ENCODE measurements at places on chromosomes 1 and 21. TPM values are rescaled to one million over a fixed set of nuclear protein-coding genes. Genes with fewer than 3 reads are reported as not detected.

DNA sequence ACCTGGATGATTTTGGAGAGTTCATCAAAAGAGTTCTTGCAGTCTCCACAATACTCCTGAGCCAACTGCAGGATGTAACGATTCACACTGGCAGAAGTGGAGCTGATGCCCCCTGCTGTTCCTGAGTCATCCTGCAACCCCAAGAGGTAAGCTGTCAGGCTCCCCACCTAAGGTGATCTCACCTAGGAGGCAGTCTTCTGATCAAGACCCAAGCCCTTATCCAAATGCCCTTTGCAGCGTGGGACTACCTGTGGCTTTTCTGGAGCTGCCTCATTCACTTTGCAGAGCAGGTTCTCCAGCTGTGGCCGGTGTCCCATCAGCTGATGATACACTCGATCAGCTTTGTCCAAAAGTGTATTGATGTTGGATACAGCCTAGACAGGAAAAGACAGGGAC lies 96.4 kb downstream of the UBR4 start:
- peak; percentile 58 for DNase-seq
- no peak overlapping the region for H3K27ac ChIP-seq
- no peaks in the 10 kb centered on the region for H3K4me1 ChIP-seq
- H3K4me3 ChIP-seq, result no peak overlapping the region

GRCh38 chr1:178232949-178233348 lies 139.0 kb downstream of the RASAL2 start:
- H3K27me3 ChIP-seq, result no peaks in the 10 kb centered on the region
- no peak for DNase-seq
- no peak overlapping the region for H3K4me3 ChIP-seq
- no peaks in the 10 kb centered on the region for H3K36me3 ChIP-seq
- H3K4me1 ChIP-seq, result no peaks in the 10 kb centered on the region

- no peak within 1 kb of the TSS for H3K27ac ChIP-seq
- H3K4me3 ChIP-seq, result peak within 1 kb of the TSS; percentile 24
- H3K27me3 ChIP-seq, result peaks cover 8% of the 10 kb centered on the region
- no peaks in the 10 kb centered on the region for H3K36me3 ChIP-seq
These were observed at the start of gene EPHA8 for GRCh38 chr1:22562584-22563583. EPHA8 (plus strand) TSS chr1:22563489; CDS start chr1:22563636, 147 bp downstream.

DNA sequence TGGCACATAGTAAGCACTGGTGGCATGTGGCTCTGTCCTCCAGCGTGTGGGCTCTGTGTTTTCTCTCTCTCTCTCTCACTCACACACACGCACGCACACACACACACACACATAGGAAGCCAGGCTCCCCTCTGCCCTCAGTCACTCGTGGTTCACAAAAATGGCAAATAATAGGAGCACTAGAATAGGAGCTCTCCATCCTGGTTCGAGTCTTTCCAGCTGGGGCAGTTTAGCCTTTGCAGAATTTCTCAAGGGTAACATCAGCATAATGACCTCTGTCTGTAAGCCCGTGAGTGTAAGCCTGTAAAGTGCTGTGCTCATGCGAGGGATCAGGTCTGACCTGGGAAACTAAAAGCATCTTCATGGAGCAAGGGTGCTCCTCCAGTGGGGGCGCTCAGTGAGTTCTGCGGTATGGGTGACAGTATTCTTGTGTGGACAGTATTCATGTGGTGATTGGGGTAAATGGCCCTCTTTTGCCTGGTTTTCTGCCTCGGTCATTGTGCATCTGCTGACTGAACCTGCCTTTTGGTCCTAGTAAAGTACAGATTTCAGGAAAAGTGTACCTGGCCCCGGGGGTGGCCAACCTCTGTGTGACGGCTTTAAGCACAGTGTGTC lies 842 bp upstream of the ZC3H12A start:
- H3K4me1 ChIP-seq, result peaks cover 10% of the 10 kb centered on the region
- DNase-seq, result peak; percentile 23

DNA sequence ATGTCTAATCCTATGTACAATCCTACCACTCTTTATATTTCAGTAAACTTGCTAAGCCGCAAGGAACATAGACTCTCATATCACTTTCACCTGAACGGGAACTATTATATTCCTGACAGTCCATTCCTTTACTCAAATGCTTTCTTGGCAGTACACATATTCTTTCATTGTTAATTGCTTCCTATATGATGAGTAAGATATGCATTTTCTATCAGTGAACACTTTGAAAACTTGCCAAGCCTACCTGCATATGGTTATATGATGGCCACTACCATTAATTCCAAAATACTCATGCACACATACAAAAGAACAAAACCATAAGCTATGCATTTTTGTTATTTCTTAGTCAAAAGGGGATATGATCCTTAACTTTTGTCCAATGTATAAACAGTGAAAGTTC lies 341.5 kb downstream of the VAV3 start:
- H3K4me3 ChIP-seq, result no peak overlapping the region
- no peak overlapping the region for H3K27ac ChIP-seq
- no peaks in the 10 kb centered on the region for H3K27me3 ChIP-seq
- DNase-seq, result no peak

DNA sequence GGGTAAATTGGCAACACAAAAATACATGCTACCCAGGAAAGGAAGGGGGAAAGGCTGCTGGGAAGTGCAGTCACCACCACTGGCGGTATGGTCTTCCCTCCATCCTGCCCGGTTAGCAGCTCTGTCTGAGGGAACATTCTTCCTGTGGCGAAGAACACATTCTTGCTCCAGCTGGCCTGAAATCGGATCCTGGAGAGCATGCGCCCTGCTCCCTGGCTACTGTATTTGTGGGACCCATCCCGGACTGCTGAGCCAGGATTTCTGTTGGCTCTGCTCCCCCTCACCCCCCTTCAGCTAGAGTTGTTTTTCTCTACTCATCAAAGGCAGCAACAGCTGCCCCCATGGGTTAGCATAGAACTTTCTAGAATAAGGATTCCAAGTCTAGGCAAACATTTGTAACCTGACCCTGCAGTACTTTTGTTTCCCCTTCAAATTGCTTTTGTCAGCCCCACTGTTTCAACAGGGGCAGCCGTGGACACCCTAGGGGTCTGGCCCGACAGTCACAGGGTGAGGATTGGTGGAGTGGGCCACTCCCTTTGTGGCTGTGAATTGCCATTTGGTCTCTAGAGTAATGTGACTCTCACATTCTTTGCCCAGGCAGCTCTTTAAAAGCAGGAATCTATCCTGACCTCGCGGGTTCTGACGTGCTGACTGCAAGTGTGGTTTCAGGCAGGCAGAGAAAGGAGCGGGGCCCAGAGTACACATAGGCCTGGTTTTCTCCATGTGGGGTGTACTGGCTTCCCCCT lies 157.7 kb downstream of the TOMM20 start:
- peak; percentile 73 for DNase-seq
- no peaks in the 10 kb centered on the region for H3K27me3 ChIP-seq
- peaks cover 64% of the 10 kb centered on the region for H3K4me1 ChIP-seq

DNA sequence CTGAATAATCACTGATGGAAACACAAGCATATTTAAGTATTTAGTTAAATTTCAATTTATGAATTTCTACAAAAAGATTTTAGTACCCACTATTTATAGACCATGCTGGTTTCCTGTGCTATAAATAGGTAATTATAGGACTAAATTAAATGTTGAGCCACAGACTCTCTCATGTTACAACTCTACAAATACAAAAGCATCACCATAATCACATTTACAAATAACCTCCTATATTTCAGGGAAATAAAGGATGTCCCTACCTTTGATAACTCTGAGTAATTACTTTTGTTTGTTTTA lies 32.6 kb upstream of the CCDC190 start:
- DNase-seq, result no peak
- no peaks in the 10 kb centered on the region for H3K36me3 ChIP-seq
- H3K4me3 ChIP-seq, result no peak overlapping the region
- peak overlapping the region; percentile 12 for H3K27ac ChIP-seq

- no peaks in the 10 kb centered on the region for H3K27me3 ChIP-seq
- no peaks in the 10 kb centered on the region for H3K4me1 ChIP-seq
- no peak overlapping the region for H3K27ac ChIP-seq
- no peak overlapping the region for H3K4me3 ChIP-seq
These were observed 186.6 kb downstream of the NTNG1 start for GRCh38 chr1:107327446-107327845.

- H3K36me3 ChIP-seq, result no peaks in the 10 kb centered on the region
- H3K27me3 ChIP-seq, result no peaks in the 10 kb centered on the region
These were observed 150.2 kb downstream of the FOXD2 start for GRCh38 chr1:47587891-47588582.

GRCh38 chr1:213969958-213970555 lies 17.7 kb upstream of the PROX1 start:
- no peaks in the 10 kb centered on the region for H3K36me3 ChIP-seq
- no peak overlapping the region for H3K27ac ChIP-seq
- no peak overlapping the region for H3K4me3 ChIP-seq
- no peaks in the 10 kb centered on the region for H3K27me3 ChIP-seq
- DNase-seq, result no peak
- no peaks in the 10 kb centered on the region for H3K4me1 ChIP-seq

DNA sequence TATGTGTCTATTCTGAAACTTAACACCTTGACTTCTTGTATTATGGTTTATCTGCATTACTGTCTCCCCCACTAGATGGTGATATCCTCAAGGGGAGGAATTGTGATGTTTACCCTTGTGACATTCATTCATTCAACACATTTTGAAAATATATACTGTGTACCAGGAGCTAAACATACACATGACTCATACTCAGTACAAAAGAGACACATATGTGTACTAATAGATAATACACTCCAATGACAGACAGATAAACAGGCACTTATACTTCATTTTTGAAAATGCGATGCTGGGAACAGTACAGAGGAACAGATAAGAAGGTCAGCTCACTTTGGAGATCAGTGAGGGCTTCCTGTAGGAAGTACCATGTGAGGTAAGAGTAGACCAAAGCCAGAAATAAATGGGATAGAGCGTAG lies 8.9 kb upstream of the RAB3GAP2 start:
- no peaks in the 10 kb centered on the region for H3K27me3 ChIP-seq
- no peaks in the 10 kb centered on the region for H3K36me3 ChIP-seq
- no peak overlapping the region for H3K4me3 ChIP-seq
- no peak for DNase-seq
- no peaks in the 10 kb centered on the region for H3K4me1 ChIP-seq
- no peak overlapping the region for H3K27ac ChIP-seq

GRCh38 chr1:44346184-44346583 lies 8.9 kb downstream of the ERI3 start:
- no peaks in the 10 kb centered on the region for H3K36me3 ChIP-seq
- no peaks in the 10 kb centered on the region for H3K27me3 ChIP-seq
- H3K4me3 ChIP-seq, result no peak overlapping the region

DNA sequence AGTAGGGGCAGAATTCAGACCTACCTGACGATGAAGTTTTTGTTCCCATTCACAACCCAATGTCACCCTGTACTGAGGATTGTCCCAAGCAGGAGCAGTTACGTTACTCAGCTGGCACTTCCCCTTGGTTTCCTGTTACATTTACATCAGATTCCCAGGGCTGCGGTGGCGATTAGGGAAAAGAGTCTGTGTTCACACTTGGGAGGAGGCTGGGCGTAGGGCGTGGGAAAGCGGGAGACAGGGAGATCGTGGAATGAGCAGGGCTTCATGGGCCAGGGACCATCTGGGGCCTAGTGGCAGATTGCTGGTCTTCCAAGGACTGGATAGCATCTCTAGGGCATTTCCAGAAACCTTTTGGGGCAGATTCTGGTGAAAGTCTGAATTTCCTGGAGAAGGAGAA lies 39.0 kb downstream of the TBX19 start:
- H3K27me3 ChIP-seq, result no peaks in the 10 kb centered on the region
- DNase-seq, result no peak
- no peak overlapping the region for H3K27ac ChIP-seq
- 0 out of 2 replicates have a peak, but pooled peaks cover 4% of the 10 kb centered on the region for H3K4me1 ChIP-seq
- H3K4me3 ChIP-seq, result no peak overlapping the region

- no peak for DNase-seq
- H3K27ac ChIP-seq, result no peak overlapping the region
- no peak overlapping the region for H3K4me3 ChIP-seq
- no peaks in the 10 kb centered on the region for H3K4me1 ChIP-seq
- no peaks in the 10 kb centered on the region for H3K36me3 ChIP-seq
These were observed 183.2 kb upstream of the ZRANB2 start for GRCh38 chr1:71264039-71264438.

GRCh38 chr1:108704496-108704895 lies 8.2 kb upstream of the FNDC7 start:
- DNase-seq, result no peak
- no peaks in the 10 kb centered on the region for H3K27me3 ChIP-seq
- no peak overlapping the region for H3K4me3 ChIP-seq

GRCh38 chr1:38815903-38816627 lies 43.5 kb downstream of the RRAGC start:
- no peak for DNase-seq
- no peak overlapping the region for H3K4me3 ChIP-seq
- no peaks in the 10 kb centered on the region for H3K36me3 ChIP-seq
- no peaks in the 10 kb centered on the region for H3K27me3 ChIP-seq

- no peaks in the 10 kb centered on the region for H3K27me3 ChIP-seq
- DNase-seq, result no peak
- H3K27ac ChIP-seq, result no peak overlapping the region
- no peak overlapping the region for H3K4me3 ChIP-seq
These were observed 18.5 kb upstream of the ADARB1 start for GRCh38 chr21:45055861-45056260.

DNA sequence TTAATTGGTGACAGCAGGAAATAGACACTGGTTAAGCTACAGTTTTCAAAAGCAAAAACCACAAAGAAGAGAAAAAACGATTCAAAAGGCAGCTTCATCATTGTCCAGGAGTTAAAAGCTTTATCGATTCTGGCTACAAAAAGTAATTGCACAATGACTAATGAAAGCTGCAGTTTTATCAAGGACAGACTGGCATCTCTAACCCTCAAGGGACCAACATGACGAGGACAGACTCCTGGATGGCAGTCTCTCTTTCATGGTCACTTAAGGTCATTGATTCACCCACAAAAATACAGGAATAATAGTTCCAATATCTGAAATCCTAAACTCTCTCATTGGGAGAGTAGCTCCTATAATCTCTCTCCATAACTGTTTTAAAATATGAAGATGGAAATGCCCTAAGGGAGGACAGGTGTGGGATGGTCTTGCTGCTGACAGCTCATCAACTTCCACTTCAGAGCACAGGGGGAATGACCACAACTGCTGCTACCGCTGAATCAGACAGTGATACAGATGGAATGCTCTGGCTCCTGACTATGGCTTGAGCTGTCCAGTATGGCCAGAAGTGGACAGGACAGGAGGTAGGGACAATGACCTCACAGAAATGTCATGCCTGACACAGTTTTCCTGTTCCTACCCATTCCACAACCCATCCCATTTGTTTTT lies 17.4 kb upstream of the CPLANE2 start:
- H3K4me3 ChIP-seq, result no peak overlapping the region
- no peaks in the 10 kb centered on the region for H3K27me3 ChIP-seq
- peaks cover 2% of the 10 kb centered on the region for H3K36me3 ChIP-seq
- DNase-seq, result no peak
- H3K27ac ChIP-seq, result no peak overlapping the region

GRCh38 chr1:24805534-24806301 lies 60.5 kb downstream of the CLIC4 start:
- no peaks in the 10 kb centered on the region for H3K36me3 ChIP-seq
- H3K4me3 ChIP-seq, result no peak overlapping the region
- H3K27ac ChIP-seq, result no peak overlapping the region
- H3K4me1 ChIP-seq, result no peaks in the 10 kb centered on the region
- no peaks in the 10 kb centered on the region for H3K27me3 ChIP-seq
- DNase-seq, result no peak

The RNF187 gene
- 128 TPM for total RNA-seq

The SYTL1 gene
- total RNA-seq, result 11.2 TPM

The LCE1B gene
- not detected for total RNA-seq

The C1orf185 gene
- total RNA-seq, result not detected

The ZZZ3 gene
- total RNA-seq, result 32.0 TPM

The OR2T34 gene
- total RNA-seq, result not detected

The ZSCAN20 gene
- 2.7 TPM for total RNA-seq

The HRNR gene
- total RNA-seq, result not detected

The IVL gene
- total RNA-seq, result not detected

The SERPINC1 gene
- 0.98 TPM for total RNA-seq

The CSMD2 gene
- not detected for total RNA-seq

Data from Caco-2 (cell line).